ENCODE measurements at places on chromosomes 12 and 14.

GRCh38 chr12:83224012-83224411 lies 537.3 kb downstream of the TMTC2 start:
- no peak for DNase-seq

GRCh38 chr14:56333359-56334292 lies 215.4 kb downstream of the PELI2 start:
- peak; percentile 69 for DNase-seq

DNA sequence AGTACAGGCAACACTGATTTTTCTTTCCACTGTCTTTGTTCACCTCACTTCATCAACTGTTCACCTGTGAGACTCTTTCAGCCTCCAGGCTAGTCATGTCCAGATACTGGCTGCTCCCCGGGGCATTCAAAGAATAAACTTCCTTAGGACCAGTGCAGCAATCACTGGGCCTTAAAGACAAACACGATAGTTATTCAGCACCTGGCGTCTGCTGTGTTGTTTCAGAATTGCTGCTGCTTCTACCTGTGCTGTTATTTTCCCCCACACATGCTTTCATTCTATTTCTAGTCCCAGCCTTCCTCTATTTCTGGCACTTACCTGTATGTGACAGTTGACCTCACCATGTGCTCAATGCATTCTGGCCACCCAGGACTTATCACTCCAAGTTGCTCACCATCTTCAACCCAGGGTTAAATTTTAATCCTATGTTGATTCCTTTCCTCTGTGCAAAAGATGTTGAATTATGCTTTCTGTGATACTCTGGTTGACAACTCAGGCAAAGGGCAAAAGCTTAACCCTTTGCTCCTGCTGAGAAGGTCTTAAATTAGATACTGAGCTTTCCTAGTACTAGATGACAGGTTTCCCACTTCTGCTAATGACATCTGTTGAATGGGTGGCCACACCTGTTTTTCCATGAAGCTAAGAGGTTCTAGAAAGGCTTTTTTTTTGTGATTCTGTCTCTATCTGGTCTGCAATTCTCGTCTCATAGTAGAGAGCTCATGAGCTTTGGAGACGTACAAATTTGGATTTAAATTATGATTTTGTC lies 41.4 kb downstream of the PTPRQ start:
- no peak for DNase-seq

GRCh38 chr12:15546102-15546701 lies 223.9 kb downstream of the PTPRO start:
- DNase-seq = no peak
